ENCODE measurements at places on chromosomes 6 and 20.

GRCh38 chr6:157609556-157609955 is 213.5 kb upstream of the SNX9 start:
- no peak for DNase-seq

DNA sequence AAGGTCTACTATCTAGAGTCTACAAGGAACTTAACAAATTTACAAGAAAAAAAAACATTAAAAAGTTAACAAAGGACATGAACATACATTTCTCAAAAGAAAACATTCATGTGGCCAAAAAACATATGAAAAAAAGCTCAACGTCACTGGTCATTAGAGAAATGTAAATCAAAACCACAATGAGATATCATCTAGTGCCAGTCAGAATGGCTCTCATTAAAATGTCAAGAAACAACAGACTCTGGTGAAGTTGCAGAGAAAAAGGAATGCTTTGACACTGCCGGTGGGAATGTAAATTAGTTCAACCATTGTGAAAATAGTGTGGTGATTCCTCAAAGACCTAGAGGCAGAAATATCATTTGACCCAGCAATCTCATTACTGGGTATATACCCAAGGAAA is 48.3 kb downstream of the OGFRL1 start:
- no peak for DNase-seq

- no peak for DNase-seq
Measured at GRCh38 chr20:38246357-38247165, 14.0 kb downstream of the KIAA1755 start.

GRCh38 chr6:134314006-134314821 is 3.7 kb downstream of the SGK1 start:
- no peak for DNase-seq

DNA sequence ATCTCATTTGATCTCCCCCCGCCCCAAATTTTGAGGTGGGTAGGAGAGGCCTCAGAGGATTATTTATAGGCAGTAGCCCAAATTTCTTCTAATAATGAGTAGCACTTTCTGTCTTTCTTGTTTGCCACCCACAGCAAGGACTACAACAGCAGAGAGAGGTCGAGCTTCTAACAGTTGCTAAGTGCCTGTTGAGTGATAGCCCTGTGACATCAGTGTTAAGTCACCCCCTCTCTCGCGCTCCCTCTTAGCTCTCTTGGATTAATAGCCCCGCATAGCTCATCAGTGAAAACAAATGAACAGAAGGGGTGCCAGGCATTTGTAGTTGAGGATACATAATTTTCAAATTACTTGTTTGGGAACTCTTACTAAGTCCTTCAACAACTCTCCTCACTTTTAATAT is 3.5 kb downstream of the ANKRD60 start:
- DNase-seq, result no peak

- DNase-seq, result peak; percentile 80
Measured at GRCh38 chr6:106085984-106086813, at the start of gene PRDM1. TSS of gene PRDM1 (plus strand) at chr6:106086336. CDS start at chr6:106086554, 218 bp downstream.

- no peak for DNase-seq
Measured at GRCh38 chr6:132445201-132445951, 44.1 kb upstream of the MOXD1 start.

DNA sequence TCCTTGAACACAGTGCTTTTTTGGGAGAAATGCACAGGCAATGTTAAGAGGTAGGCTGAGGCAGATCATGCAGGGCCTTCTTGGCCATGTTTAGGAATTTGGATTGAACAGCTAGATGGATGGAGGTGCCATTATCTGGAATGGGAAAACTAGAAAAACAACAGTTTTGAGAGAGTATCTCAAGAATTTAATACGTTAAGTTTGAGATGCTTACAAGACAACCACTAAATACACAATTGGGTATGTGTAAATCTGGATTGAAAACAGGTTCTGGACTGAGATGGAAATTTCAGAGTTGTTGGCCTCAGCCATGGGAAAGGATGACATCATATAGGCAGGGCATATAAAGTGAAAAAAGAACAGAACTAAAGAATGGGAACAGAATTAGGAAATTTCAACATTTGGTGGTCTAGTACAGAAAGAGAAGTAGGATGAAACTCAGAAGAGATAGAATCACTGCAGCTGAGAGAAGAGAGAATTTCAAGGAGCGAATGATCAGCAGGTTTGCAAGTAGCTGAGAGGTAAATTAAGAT is 37.1 kb downstream of the NCOA7 start:
- no peak for DNase-seq

GRCh38 chr6:132669690-132670291 is 10.8 kb upstream of the TAAR1 start:
- DNase-seq, result peak; percentile 31

Data from GM13977 (cell line).